Activated CD4-positive, alpha-beta T cell treated with anti-CD3 and anti-CD28 coated beads, Interleukin-2, amount 50 U/mL, for 48 hours (primary cell): ENCODE measurements at places on chromosomes 5 and 9.

GRCh38 chr9:128551657-128552152, 682 bp upstream of the SPTAN1 start:
- DNase-seq = no peak

- no peak for DNase-seq
Measured at GRCh38 chr9:6771722-6772121, 13.9 kb downstream of the KDM4C start.

- DNase-seq = no peak
Measured at GRCh38 chr9:129954868-129955550, 88.0 kb downstream of the FNBP1 start.

DNA sequence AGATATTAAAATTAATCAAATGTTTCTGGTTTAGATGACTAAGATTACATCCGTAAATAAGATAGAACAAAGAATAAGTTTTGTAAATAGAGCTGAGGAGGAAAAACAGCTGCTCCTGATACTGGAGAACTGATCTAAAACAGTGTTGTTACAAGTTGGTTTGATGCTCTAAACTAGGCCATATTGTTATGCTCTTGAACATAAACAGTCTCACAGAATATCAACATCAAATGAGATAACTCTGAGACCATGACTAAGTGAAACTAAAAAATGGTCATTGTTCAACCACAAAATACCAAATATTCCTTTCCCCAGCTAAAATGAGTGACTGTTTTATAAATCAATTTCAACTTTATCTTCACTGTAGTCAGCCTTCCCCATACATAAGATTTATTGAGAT, 16.5 kb upstream of the SRFBP1 start:
- DNase-seq = no peak

DNA sequence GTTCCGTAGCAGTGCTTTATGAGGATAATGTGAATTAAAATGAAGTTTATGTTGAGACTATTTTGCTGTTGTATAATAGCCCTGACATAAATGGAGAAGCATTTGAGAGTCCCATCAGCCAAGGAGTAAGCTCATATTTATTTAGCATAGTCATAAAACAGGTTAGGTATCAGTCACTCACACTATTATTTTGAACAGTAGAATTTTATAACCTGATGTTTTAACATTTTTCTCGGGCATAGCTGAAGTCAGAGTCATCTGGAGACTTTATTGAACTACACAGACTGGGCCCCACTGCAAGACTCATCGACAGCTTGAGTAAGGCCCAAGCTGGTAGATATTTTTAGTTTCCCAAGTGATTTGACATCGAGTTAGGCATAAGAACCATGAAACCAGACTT, 620.3 kb upstream of the WWC1 start:
- no peak for DNase-seq

GRCh38 chr9:93678199-93679019, 102.0 kb downstream of the PHF2 start:
- DNase-seq = no peak

GRCh38 chr5:174396541-174396940, 327.8 kb upstream of the MSX2 start:
- no peak for DNase-seq
